ENCODE measurements at places on chromosomes 3 and 15.

DNA sequence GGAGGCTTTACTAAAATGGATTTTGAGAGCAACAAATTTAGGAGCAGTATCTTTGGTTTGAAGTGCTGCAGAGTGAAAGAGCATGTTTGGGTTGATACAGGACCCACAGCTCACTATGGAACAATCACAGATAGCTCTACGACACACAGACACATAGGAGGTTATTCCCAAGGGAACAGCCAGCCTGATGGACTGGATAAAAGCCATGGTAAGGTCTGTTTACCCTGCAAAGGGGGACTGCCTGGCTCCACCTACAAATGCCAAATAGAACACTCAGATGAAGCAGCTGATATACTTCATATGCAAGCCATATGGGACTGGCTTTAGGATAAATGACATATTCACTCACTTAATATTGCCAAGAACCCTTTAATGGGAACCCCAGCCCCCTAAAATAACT is 75.4 kb downstream of the CDC25A start:
- DNase-seq: no peak

DNA sequence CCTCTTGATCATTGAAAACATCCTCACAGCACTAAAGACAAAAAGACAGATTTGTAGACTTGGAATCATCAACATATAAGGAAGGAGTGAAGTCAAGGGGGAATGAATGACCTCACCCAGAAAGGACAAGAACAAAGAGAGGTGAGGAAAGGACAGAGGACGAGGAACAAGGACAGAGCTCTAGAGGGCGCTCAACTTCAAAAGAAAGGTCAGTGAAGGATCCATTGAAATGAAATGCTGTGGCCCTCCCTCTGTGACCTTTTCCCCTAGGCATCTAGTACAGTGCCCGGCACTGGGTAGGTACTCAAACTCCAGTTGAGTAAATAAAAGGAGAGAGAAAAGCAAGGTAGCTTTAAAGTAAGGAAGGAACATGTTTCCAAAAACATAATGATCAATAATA is 2.6 kb downstream of the ATP8B4 start:
- no peak for DNase-seq

- DNase-seq: no peak
Observed at GRCh38 chr15:58357529-58358476, 74.0 kb upstream of the LIPC start.

- DNase-seq: no peak
Observed at GRCh38 chr15:76208084-76208785, 103.0 kb downstream of the ETFA start.

GRCh38 chr3:124557433-124558232 is 172.6 kb upstream of the UMPS start:
- no peak for DNase-seq

DNA sequence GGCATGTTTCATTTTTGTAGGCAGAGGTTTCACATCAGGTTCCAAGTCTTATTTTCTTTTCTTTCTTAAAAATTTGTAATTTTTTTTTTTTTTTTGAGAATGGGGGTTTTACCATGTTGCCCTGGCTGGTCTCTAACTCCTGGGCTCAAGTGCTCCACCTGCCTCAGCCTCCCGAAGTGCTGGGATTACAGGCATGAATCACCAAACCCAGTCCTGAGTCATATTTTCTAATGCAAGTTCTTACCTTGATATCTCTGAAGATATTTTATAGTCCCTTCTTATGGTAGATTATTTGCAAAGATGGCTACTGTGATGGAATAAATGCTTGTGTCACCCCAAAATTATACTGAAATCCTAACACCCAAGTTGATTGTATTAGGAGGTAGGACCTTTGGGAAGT is 63.8 kb downstream of the SLC9A9 start:
- DNase-seq: no peak

DNA sequence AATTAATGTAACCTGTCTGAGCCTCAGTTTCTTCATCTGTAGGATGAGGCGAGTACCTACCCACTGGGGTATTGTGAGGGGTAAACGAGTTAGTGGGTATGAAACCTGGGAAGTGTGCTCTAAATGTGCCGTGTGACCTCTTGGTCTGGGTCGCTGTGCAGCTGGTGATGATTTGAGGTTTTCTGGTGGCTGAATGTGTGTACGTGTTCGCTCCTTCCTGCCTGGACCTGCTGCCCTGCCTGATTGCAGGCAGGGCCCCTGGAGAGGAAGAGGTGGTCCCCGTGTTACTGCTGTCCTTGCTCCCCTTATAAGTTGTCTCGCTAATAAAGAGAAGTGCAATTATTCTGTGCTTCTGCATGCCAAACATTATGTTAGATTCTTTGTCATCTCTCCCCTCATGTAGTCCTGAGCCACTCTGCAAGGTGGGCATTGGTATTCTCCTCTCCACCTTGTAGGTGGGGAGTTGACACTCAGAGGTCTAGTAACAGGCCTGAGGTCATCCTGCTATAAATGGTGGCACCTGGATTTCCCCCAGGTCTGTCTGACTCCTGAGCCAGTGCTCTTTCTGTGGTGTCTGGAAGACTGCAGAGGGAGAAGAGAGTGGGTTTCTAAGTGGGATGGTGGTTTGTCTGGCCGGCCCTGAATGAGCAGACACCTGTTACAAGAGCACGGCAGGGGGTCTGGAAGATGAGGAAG is 15.7 kb downstream of the PDIA5 start:
- no peak for DNase-seq

- DNase-seq: no peak
Observed at GRCh38 chr15:95439922-95440376, 890.6 kb upstream of the NR2F2 start.

DNA sequence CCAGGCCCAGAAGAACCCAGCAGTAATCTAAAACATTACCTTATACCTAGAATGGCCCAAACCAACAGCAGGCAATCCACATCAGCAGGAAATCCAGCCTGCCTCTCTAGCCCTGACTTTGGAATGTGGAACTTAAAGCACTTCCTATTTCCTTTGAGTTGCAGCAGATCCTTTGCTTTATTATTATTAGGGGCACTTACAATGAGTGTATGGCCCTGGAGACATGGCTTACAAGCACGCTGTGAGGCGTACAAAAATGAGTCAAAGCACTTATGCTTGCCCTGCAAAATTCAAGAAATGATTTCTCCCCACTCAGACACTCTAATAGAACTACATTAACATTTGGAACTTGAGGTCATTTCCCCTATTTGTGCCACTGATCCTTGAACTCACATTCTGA is 9.5 kb upstream of the KNSTRN start:
- no peak for DNase-seq

GRCh38 chr3:73669260-73669659 is 44.5 kb upstream of the PDZRN3 start:
- no peak for DNase-seq

GRCh38 chr3:117193390-117193789 is 483.8 kb downstream of the TUSC7 start:
- no peak for DNase-seq

DNA sequence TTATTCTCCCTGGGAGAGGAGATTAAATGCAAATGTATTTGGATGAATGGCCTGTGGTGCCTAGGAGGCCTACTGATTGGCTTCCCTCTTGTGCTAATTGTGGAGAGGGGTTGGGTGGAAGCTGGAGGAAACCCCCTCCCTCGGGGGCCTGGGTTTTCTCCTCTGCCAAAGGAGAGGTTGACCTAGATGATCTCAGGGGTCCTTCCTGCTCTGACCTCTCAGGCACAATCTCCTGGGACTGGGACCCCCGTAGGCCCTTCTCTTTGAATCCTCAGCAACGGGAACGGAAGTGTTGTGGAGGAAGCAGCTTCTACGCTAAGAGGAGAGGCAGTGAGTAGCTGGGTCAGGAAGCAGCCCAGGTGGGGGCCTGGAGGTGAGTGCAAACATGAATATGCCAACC is 40.5 kb upstream of the MAGEF1 start:
- DNase-seq: no peak

DNA sequence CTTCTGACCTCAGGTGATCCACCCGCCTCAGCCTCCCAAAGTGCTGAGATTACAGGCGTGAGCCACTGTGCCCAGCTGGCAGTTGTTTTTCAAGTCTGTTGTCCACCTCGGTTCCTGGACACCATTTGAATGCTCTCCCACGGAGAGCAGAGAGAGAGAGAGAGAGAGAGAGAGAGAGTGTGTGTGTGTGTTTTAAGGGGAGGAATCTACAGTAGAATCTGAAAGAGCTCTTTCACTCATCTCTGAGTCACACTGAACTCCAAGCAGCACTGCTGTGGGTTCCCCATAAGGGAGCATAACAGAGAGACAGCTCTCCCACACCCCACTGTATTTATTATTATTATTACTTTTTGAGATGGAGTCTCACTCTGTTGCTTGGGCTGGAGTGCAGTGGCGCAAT is 156.6 kb downstream of the RPLP1 start:
- no peak for DNase-seq

- no peak for DNase-seq
Observed at GRCh38 chr3:34948517-34948916, 690.8 kb upstream of the ARPP21 start.

GRCh38 chr3:42080453-42080872 is 10.7 kb upstream of the TRAK1 start:
- DNase-seq: no peak

DNA sequence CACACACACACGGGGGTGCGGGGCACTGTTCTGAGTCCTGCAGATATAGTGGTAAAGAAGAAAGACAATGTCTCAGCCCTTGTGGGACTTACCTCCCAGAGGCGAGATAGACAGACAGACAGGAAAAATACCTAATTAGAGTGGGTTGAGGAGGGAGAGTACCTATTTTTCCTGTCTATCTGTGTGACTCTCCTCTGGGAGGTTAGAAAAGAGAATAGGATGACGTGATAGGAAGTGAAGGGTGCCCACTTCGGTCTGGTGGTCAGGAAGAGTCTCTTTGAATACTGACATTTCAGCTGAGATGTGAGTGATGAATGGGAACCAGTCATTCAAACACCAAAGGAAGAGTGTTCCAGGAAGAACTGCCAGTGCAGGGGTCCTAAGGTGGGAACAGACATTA is 4.1 kb upstream of the APOD start:
- no peak for DNase-seq

GRCh38 chr15:81947548-81947947 is 98.3 kb downstream of the MEX3B start:
- DNase-seq: no peak

DNA sequence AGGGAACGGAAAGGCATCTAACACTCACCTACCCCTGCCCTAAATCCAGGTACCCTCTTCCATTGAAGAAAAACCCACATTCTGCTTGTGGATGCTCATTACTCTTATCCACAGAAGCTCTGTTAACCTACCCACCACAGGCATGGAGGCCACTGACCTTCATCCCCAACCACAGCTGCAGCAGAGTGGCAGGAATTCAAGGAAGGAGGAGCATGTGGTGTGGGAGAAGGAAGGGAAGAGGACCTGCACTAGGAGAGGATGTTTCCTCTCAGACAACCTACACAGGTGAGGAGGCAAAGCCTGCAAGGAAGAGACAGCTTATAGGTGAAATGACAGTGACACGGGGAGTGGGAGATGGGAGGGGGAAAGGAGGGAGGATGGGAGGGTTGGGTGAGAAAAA is 192.5 kb upstream of the TSC22D2 start:
- DNase-seq: no peak

DNA sequence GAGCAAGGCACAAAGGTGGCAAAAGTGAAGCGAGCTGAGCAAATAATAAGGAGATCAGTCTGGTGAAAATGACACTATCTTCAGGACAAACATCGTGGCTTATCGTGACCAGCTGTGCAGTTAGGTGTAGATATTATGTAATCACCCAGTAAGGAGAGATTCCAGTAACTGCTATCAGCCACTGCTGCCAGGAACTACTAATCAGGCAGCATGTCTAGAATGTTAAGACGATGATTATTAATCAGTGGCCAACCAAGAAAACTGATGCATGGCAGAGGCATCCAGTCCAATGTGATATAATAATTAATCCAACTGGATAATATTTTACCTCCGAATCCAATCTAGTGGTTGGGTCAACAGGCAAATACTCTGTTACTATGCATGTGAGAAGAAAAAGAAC is 252.7 kb upstream of the ZPLD1 start:
- DNase-seq: no peak

DNA sequence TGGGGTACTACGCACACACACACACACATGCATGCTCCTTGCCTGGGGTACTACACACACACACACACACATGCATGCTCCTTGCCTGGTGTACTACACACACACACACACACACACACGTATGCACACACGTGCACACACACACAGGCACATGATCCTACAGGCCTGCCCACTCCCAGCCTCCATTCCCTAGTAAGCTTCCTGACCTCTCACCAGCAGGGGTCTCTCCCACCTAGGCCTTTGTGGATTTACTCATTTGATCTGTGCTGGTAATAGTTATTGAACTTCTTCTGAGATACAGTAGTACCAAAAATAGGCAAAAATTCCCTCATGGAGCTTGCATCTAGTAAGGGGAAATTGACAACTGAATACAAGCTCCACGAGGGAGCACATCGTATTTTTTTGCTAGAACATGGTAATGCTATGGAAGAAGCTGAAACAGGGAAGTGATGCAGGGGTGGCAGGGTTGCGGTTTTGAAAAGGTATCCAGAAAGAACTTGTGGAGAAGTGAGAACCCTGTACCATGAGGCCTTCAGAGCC is 19.1 kb downstream of the TTC21A start:
- no peak for DNase-seq

DNA sequence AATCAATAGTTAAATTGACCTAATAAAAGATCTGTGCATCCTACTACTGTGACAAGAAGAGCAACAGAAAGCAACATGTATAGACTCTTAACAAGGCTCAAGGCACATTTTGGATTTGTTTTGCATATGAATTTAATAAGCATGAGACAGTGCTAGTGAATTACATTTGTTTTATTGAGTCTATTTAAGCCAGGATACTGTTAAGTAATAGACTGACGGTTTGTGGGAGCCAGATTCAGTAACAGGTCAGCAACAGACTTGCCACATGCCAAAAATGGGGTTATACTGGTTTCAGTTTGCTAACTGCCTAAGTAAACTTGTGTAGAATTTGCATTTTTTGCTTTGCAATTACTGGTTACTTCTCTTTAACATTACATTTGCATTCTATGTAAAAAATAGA is 54.0 kb downstream of the MBNL1 start:
- no peak for DNase-seq

DNA sequence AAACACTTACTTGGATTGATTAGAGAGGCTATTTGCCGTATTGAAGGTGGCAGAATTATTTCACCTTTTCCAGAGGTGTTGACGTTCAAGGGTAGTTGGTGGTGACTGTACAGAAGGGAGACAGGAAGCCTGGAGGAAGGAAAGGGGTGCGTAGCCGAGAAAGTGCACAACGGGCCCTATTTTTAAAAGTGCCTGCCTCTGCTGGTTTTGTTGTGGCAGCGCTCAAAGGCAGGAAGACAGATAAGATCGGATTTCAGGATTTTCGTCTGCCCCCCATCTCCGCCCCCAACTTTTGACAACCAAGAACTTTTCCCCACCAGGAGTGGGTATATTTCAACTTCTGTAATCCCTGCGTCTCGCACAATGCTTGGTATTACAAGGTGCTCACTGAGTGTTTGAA is 38.5 kb downstream of the SMAD3 start:
- DNase-seq: no peak

Data from BJ (cell line).